ENCODE measurements at places on chromosomes 2 and 18.

GRCh38 chr2:173989160-173989883 lies 24.1 kb upstream of the SP3 start:
- DNase-seq = no peak

DNA sequence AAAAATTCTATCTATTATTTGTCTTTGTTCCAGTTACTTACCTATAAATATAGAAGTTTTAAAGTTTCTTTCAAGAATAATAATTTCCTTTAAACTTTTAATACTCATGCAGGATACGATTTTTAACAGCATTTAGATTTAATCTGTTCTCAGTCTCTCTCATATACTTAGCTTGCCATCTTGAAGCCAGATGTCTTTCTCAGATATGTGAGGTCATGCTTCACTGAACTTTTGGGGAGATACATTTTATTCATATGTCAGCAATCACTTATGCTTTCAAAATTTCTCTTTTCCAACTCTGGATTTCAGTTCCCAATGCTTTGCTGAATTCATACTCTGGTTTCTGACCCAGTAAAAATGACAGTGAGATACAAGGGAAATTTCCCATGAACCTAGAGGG lies 66.5 kb upstream of the CCDC178 start:
- DNase-seq = no peak

- DNase-seq = no peak
Observed at GRCh38 chr18:39743463-39743862, 2177.9 kb upstream of the CELF4 start.

- DNase-seq = no peak
Observed at GRCh38 chr2:42327125-42327524, 33.9 kb downstream of the COX7A2L start.

- no peak for DNase-seq
Observed at GRCh38 chr18:24940416-24940815, 411.6 kb downstream of the ZNF521 start.

DNA sequence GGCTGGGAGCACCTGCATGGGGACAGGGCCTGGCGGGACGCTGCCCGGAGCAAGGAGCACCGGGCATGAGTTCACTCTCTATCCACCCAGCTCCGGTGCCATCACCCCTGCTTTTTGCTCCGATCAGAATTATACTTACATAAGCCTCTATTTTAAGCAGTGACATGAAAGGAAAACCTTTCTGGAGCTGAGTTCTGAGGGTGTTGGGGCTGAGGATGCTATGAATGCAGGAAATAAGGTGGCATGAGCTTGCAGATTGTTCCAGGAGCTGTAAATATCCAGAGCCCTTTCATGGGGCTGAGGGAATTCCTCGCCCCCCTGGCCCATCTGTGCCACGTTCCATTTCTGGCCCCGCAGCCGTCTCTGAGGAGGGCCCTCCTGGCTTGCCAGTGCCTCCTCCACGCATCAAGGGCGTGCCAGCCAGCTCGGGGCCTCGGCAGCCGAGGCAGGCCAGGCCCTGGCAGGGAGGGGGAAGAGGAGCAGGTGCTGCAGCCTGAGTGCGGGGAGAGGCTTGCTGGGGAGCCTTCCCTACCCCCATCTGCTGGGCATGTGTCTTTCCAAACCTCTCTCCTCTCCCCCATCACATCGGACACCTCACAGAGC lies 91.7 kb upstream of the MCFD2 start:
- peak; percentile 35 for DNase-seq

DNA sequence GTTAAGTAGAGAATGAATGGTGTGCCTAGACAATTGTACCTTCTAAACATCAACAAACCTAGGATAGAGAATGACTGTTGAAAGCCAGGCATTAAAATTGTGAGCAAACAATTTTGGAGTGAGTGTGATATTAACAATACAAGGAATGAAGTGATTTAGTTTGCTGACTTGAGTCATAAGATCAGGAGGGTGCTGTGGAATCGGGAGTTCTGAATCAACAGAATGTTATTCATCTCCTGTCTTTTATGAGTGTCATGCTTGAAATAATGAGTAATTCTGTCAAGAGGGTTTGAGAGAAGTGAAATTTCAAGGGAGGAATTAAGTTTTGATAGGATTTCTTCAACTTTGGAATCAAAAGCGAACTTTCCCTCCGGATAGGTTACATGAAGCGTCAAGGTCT lies 214.4 kb upstream of the DSEL start:
- DNase-seq = no peak
